ENCODE measurements at places on chromosomes 7 and 10.

DNA sequence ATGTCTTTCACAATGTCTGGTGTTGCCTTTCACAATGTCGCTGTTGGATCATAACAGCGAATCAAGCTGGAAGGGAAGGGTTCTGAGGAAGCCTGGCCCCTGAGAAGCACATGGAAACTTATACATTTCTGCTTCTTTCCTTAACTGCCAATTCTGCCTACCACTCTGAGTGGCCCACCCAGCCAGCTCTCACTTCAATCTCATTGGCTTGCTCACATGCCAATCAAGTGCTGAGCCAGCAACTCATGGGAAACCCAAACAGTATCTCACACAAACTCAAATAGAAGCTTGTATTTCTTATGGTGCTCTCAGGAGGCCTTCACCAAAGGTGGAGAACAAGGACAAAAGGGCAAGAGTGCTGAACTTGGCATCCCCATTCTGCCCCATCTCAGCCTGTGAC lies 117.4 kb upstream of the GPR26 start:
- DNase-seq: no peak

GRCh38 chr10:34590793-34591192 lies 224.3 kb downstream of the PARD3 start:
- no peak for DNase-seq

- DNase-seq: no peak
Observed at GRCh38 chr7:25953859-25954258, 198.1 kb upstream of the NFE2L3 start.

GRCh38 chr7:12158334-12159060 lies 52.6 kb upstream of the TMEM106B start:
- no peak for DNase-seq

DNA sequence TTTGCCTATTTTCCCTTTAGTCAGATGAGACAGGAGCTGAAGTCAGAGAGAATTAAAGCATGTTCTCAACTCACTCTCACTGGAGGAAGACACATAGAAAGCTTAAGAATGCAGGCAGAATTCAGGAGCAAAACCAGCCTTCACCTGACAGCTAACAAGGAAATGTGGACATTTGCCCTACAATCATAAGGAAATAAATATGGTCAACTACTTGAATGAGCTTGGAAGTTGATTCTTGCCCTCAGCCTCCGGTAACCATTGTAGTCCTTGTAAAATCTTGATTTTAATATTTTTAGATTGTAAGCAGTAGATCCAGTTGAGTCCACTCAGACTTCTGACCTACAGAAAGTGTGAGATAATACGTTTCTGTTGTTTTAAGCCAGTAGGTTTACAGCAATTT lies 752.5 kb upstream of the ZWINT start:
- DNase-seq: no peak

DNA sequence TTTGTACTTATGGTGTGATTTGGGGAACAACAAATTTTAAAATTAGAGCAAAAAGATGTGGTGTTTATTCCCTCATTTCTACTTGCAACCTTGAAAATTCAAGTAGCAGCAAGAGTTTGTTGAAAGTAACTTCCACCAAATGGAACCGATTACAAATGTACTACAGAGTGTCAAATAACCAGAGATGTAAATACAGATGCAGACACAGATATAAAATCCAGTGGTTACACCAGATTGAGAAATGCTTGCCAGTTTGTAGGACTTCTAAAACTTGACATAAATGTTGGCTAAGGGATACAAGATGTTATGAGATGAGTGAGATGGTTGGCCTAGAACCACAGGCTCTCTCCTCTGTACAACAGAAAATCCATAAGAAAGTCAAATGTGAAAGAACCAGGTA lies 162.1 kb downstream of the DIP2C start:
- DNase-seq: no peak

GRCh38 chr7:44221231-44221791 lies 20.5 kb downstream of the YKT6 start:
- DNase-seq: no peak

DNA sequence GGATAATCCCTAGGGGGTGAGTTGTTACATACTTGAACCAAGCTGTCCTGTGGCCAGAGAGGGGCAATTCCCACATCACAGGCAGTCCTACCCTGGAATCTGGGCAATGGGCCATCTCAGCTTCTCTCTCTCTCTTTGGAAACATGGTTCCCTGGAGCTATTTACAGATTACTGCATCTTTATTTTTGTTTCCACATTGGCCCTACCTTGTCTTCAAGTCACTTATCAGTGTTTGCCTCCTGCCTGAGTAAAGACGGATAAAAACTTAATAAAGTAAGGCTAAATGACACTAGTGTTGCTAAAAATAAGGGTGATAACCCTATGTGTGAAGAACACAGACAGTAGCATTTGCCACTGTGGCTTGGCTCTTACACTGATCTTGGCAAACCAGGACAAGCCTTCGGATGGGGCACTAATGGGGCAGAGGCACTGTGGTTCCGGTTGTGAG lies 228.2 kb downstream of the GFRA1 start:
- no peak for DNase-seq

DNA sequence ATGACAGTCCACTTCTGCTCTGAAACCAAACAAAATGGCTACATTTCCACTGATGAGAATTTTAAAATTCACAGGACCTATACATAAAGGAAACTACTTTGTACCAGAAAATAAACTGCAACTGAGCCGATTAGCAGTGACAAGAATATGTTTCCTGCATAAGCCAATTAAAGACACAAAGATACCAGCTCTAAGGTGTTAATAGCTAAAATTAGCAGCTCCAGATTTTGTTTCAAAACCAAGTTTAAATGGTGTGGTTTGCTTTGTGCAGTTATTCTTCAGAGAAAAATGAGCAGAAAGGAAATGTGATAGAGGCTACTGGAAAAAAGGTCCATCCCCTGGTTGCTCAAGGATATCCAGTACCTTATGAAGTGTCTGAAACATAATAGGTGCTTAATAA lies 123.2 kb downstream of the ANK3 start:
- DNase-seq: no peak

GRCh38 chr7:8515640-8516185 lies 82.3 kb downstream of the NXPH1 start:
- DNase-seq: no peak

GRCh38 chr10:69172241-69172982 lies 7.6 kb upstream of the SUPV3L1 start:
- no peak for DNase-seq

GRCh38 chr10:94785211-94785610 lies 22.7 kb downstream of the CYP2C19 start:
- no peak for DNase-seq

DNA sequence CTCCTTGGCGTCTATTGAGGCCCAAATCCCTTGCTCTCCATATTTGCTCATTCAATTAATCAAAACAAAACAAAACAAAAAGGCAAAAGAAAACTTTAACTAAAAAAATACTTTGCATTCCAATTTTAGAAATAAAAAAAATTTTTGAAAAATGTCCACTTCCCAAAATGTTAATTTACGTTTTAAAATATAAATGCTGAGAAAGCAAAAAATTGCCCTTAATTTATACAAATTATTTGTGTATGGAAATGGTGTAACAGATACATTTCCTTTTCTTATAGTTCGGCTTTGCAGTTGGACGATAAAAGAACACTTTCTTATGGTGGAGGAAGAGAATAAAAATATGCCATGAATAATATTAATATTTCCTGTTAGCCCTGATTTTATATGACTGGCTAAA lies 652.8 kb upstream of the PFKP start:
- DNase-seq: no peak

DNA sequence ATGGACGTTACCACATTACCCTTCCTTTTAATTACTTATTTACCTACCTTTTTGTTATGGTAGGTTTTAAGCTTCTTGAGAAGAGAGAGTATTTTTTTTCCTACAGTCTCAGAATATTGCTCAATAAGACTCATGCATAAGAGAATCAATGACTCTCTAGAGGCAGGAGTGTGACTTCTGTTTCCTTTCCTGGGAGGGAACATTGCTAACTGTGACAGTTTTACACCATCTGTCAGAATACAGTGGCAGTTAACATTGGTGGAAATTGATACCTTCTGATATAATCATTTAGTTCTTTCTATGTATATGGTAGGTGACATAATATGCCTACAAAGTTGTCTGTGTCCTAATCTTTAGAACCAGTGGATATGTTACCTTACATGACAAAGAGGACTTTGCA lies 348.7 kb upstream of the POT1 start:
- no peak for DNase-seq

GRCh38 chr7:83150310-83150709 lies 12.4 kb downstream of the PCLO start:
- DNase-seq: no peak

DNA sequence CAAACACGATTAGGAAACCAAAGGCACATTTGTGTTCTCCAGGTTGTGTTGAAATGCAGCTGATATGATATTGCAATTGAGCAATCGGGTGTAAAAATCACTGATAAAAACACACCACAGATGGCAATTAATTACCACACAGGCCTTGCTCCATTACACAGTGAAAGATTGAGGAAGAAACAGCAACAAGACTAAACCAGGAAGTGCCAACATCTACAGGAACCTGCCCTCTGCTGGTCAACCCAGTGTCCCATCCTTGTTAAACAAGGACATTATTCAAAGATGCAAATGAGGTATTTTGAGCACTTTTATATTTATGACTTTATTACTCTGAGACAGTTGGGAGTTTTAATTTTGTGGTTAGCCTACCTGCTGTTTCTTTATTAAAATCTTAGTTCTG lies 765.6 kb upstream of the GHITM start:
- no peak for DNase-seq

GRCh38 chr10:95399183-95399582 lies 108.4 kb upstream of the PDLIM1 start:
- DNase-seq: no peak

- DNase-seq: no peak
Observed at GRCh38 chr10:59877191-59877671, 29.1 kb downstream of the CCDC6 start.

- DNase-seq: peak; percentile 95
Observed at GRCh38 chr10:25016376-25017153, at the start of gene THNSL1. THNSL1 (plus strand) TSS chr10:25016612; CDS start chr10:25023224, 6,612 bp downstream.

DNA sequence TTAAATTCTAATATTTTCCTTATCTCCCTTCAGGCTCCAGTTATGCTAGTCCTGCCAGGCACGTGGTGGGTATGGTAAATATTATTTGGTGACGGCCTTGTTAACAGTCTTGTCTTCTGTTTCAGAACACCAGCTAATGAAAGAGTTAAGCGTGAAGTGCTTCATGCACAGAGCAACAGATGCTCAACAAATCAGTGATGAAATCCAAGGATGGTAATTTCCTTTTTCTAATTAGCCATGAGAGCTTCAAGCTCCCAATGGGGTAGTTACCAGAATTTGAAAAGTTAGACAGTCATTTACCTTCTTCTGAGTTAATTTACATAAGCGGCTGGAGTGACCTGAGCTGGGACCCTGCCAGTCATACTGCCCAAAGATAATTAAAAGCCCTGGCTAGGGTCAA lies 1.9 kb upstream of the OTUD1 start:
- DNase-seq: no peak

DNA sequence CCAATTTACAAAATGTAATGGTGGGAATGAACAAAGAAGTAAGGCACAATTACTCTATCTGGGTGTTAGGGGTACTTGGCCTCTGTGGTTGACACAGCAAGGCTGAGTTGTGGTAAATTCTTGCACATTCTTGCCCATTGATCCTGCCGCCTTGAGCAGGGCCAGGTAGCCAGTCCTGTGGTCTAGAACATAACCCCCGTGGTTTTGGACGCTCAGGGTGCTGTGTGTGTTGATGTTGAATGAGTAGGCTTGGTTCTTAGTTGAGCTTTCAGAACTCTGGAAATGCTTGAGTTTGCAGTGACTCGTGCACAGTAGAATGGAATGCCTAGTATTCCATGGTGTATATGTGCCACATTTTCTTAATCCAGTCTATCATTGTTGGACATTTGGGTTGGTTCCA lies 42.3 kb upstream of the CDHR3 start:
- no peak for DNase-seq

- DNase-seq: no peak
Observed at GRCh38 chr7:85682833-85683620, 496.2 kb upstream of the SEMA3D start.

GRCh38 chr10:57035310-57035709 lies 674.3 kb upstream of the ZWINT start:
- DNase-seq: no peak

- DNase-seq: no peak
Observed at GRCh38 chr10:78450807-78451485, 417.3 kb downstream of the RPS24 start.

- DNase-seq: no peak
Observed at GRCh38 chr10:113458944-113459343, 93.9 kb upstream of the HABP2 start.

- DNase-seq: no peak
Observed at GRCh38 chr10:124325998-124326636, 92.6 kb downstream of the OAT start.

DNA sequence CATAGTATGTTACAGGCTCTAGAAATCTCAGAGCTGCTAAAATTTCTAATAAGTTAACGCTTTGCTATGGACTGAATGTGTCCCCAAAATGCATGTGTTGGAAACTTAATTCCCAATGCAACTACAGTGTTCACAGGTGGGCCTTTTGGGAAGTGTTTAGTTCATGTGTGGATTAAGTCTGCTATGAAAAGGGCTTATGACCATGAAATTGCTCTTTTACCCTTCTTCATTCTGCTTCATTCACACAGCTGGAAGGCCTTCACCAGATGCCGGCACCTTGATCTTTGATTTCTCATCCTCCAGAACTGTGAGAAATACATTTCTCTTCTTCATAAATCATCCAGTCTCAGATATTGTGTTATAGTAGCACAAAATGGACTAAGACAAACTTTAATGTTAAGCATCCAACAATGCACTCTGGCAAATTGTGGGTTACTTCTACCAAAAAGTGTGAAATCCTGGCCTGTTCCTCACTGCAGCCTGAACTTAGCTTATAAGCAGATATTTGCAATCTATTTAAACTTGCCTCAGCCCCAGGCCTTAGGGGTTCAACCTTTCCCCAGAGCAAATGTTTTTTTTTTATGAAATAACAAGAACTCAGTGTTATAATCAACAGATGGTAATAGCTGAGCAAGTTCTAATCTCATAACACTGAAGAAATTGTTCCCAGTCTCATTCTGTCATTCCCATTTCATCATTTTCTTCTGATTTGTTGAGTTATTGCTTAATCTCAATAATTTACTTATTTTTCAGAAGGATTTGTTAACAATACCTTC lies 523.6 kb downstream of the KIF20B start:
- DNase-seq: no peak

DNA sequence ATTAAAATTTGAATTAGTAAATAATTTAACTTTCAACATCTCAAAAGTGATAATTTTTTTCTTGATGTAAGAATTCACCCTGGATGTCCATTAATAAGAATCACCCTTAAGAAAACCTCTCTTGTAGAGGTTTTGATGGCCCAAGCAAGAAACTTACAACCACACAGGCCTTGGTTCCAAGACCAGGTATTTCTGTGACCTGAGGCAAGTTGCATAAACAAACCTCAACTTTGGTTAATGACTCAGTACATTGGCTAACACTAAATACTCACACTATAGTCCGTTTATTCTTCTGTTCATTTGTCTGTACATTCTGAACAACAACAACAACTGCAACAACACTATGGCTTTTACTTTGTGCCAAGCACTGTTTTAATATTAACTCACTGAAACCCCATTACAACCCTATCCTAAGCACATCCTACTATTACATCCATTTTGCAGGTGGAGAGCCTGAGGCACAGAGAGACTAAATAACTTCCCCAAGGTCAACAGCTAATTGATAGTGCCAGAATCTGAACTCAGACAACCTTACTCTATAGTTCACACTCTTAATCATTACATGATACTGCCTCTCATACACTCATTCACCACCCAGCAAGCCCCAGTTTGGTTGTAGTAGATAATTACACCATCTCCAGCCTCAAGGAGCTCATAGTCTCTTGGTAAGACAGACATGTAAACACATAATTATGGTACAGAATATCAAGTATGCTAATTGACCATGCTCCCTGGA lies 6.6 kb downstream of the ANK3 start:
- DNase-seq: no peak
